ENCODE measurements at places on chromosomes 7 and 10. TPM values are rescaled to one million over a fixed set of nuclear protein-coding genes. Genes with fewer than 3 reads are reported as not detected.

Gene ANLN
- total RNA-seq = 130 TPM

Gene PAX4
- not detected for total RNA-seq

Gene TUBB8
- total RNA-seq = 0.39 TPM

Gene POM121
- 53.3 TPM for total RNA-seq

Gene OAT
- 133 TPM for total RNA-seq

Gene CDH23
- total RNA-seq = not detected

Gene NKX2-3
- total RNA-seq = not detected

Gene CH25H
- not detected for total RNA-seq

Gene SBDS
- total RNA-seq = 50.1 TPM

Gene WAC
- 117 TPM for total RNA-seq

Gene HTR5A
- not detected for total RNA-seq

Gene CFAP46
- total RNA-seq = 1.4 TPM

Gene GPR15LG
- not detected for total RNA-seq

Gene UCMA
- not detected for total RNA-seq

Gene ZNF3
- total RNA-seq = 28.2 TPM

Gene SLC39A12
- not detected for total RNA-seq

Gene EBLN1
- total RNA-seq = not detected

Gene GPR158
- 2.9 TPM for total RNA-seq

Gene AGBL3
- 1.9 TPM for total RNA-seq

Gene SLC26A5
- total RNA-seq = 0.15 TPM

Gene SYPL1
- 78.0 TPM for total RNA-seq

Gene C10orf67
- not detected for total RNA-seq

Gene PVRIG
- 0.30 TPM for total RNA-seq

Gene DIP2C
- total RNA-seq = 15.4 TPM

Gene ARMS2
- total RNA-seq = not detected

Gene NPC1L1
- total RNA-seq = 0.15 TPM
